CD4-positive, alpha-beta memory T cell (primary cell): ENCODE measurements at places on chromosomes 1 and 21.

DNA sequence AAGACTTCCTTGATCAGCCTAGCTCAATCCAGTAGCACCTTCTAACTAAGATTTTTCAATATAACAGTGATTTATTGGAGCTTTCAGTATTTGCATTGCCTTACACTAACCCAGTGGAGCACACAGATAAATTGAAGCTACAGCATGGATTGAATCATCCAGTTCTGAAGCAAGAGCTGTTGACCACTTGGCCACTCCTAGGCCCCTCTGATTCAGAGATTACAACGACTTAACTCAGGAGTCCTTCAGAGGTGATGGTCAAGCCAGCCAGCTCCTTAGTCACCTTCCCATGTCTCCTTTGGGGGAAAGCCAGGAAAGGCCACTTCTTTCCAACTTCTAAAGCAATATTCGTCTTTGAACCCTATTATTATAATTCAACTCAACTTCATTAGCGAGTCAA is 151.8 kb downstream of the TENT5C start:
- peaks cover 5% of the 10 kb centered on the region for H3K27me3 ChIP-seq
- no peak for DNase-seq
- H3K4me1 ChIP-seq: peaks cover 8% of the 10 kb centered on the region
- no peaks in the 10 kb centered on the region for H3K36me3 ChIP-seq

- H3K36me3 ChIP-seq: peaks cover 63% of the 10 kb centered on the region
- no peak for DNase-seq
Measured at GRCh38 chr1:42752284-42752683, 12.2 kb upstream of the CLDN19 start.

DNA sequence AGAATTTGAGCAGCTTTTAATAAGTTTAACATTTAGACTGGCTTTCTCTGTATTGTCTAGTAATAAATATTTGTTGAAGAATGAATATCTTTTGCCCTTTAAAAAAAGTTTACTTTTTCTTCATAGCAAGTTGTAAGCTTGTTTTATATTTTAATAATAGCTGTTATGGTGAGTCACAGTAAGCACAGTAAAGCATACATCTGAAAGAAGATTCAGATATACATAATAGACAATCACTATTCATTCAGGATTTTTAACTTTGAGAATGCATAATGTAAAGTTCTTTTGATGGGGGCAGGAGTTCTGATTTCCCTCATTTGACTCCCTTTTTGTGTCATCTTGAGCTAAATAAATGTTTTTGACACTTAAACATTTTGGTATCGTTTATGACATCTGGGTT is 66.0 kb downstream of the ZMYM4 start:
- no peak overlapping the region for H3K4me3 ChIP-seq
- H3K27ac ChIP-seq: no peak overlapping the region
- no peak for DNase-seq
- no peaks in the 10 kb centered on the region for H3K4me1 ChIP-seq

GRCh38 chr21:39189857-39190604 is 6.8 kb upstream of the PSMG1 start:
- no peaks in the 10 kb centered on the region for H3K4me1 ChIP-seq
- H3K27ac ChIP-seq: no peak overlapping the region
- H3K27me3 ChIP-seq: no peaks in the 10 kb centered on the region
- H3K4me3 ChIP-seq: no peak overlapping the region
- DNase-seq: no peak

DNA sequence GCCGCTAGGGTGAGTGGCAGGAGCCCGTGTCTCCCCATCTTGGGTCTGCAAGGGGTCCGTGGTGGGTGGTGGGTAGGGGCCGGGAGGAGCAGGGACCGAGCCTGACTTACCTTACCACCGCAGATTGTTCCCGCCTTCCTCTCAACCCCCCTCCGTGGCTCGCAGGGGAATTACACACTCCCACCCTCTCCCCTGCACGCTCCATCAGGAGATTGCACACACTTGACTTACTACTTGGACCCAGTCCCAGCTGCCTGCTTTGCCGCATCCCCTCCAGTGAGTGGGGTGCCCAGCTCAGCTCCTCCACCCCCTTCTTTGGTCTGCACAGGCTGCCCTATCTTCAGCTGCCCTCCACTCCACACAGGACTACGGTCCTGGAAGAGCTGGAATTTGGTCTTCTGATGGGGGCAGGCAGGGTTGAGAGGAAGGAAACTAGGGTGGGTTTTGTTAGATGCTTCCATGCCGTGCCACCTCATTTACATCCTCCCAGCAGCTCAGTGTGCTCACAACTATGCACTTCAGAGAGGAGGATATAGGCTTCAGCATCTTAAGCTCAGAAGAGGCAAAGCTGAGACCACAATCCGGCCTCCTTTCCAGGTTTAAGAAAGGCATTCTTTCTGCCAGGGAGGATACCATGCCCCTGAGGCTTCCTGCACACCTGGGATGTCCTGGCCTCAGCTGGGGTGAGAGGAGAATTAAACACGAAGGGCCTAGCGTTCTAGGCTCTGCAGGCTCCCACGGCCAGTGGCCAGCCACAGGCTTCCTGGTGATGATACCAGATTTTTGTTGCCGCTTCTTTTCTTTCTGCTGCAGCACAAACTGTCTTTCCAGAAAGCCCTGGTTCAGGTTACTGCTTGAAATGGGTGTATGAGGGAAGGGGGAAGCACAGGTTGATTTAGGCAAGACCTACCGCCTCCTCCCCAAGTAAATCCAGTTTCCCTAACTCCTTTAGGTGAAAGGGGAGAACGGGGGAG is 2.3 kb downstream of the KCNC4 start:
- H3K27me3 ChIP-seq: no peaks in the 10 kb centered on the region
- no peak overlapping the region for H3K4me3 ChIP-seq
- peak; percentile 36 for DNase-seq
- H3K4me1 ChIP-seq: peaks cover 42% of the 10 kb centered on the region

GRCh38 chr21:15005391-15005790 is 59.4 kb downstream of the NRIP1 start:
- H3K27ac ChIP-seq: no peak overlapping the region
- H3K4me1 ChIP-seq: peaks cover 13% of the 10 kb centered on the region
- no peak overlapping the region for H3K4me3 ChIP-seq
- no peak for DNase-seq
- no peaks in the 10 kb centered on the region for H3K36me3 ChIP-seq
- H3K27me3 ChIP-seq: no peaks in the 10 kb centered on the region

GRCh38 chr1:162633081-162633762 is 958 bp downstream of the DDR2 start:
- DNase-seq: no peak
- H3K4me3 ChIP-seq: no peak overlapping the region

DNA sequence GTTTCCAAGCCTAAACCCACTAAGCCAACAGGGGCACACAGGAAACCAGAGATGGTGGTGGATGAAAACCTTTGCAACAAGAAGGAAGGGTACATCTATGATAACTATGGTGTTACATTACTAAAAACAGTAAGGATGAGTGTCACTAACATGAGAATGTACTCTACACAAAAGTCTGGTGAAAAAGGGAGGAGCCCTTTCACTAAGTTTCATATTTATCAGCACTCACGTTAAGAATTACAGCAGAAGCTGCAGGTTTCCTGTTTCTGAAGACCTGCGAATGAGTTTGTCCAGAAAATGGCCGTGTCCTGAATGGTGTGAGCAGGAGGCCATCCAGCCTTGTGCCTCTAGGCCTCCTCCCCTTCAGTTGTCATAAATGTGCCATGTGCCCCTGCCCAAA is 17.8 kb downstream of the ABCG1 start:
- H3K36me3 ChIP-seq: no peaks in the 10 kb centered on the region
- no peak overlapping the region for H3K4me3 ChIP-seq
- H3K27ac ChIP-seq: peak overlapping the region; percentile 96
- H3K27me3 ChIP-seq: no peaks in the 10 kb centered on the region

- H3K27me3 ChIP-seq: no peaks in the 10 kb centered on the region
- no peaks in the 10 kb centered on the region for H3K36me3 ChIP-seq
- no peak overlapping the region for H3K27ac ChIP-seq
- H3K4me3 ChIP-seq: no peak overlapping the region
- no peaks in the 10 kb centered on the region for H3K4me1 ChIP-seq
- no peak for DNase-seq
Measured at GRCh38 chr1:87902830-87903229, 574.1 kb downstream of the LMO4 start.

GRCh38 chr1:2381741-2382620 is 9.4 kb downstream of the MORN1 start:
- no peak overlapping the region for H3K4me3 ChIP-seq
- H3K27ac ChIP-seq: no peak overlapping the region
- peak; percentile 65 for DNase-seq
- H3K4me1 ChIP-seq: peaks cover 9% of the 10 kb centered on the region

GRCh38 chr1:223739366-223740037 is 27.2 kb downstream of the CAPN2 start:
- no peak overlapping the region for H3K27ac ChIP-seq
- no peak overlapping the region for H3K4me3 ChIP-seq
- no peak for DNase-seq
- H3K36me3 ChIP-seq: peaks cover 28% of the 10 kb centered on the region

DNA sequence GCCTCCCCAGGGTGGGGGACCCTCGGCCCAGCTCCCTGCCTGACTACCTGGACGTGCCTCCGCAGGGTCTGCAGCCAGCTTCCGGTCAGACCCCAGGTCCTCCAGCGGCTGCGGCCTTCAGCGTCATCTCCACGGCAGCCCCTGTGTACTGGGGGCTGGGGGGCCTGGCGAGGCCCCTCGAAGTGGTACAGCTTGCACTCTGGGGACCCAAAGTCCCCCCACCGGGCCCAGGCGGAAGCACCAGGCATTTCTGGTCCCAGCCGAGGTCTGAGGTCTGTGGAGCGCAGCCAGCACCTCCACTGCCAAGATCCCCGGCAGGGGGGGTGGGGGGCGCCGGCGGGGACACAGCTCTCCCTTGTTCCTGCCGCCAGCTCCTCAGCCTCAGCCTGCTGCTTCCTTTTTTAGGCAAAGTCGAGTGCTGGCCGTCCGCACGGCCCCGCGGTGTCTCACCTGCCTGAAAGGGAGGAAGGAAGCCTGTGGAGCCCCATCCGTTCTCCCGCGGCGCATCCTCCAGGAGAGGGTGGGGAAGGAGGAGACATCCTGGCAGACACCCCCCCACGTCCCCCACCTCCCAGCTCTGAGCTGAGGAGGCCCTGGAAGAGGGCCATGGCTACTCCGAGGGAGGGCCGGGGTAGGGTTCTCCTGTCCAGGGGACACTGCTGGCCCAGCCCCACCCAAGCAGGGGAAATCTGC is 1.2 kb upstream of the VWA1 start:
- no peak overlapping the region for H3K4me3 ChIP-seq
- DNase-seq: no peak
- no peaks in the 10 kb centered on the region for H3K36me3 ChIP-seq
- no peak overlapping the region for H3K27ac ChIP-seq

DNA sequence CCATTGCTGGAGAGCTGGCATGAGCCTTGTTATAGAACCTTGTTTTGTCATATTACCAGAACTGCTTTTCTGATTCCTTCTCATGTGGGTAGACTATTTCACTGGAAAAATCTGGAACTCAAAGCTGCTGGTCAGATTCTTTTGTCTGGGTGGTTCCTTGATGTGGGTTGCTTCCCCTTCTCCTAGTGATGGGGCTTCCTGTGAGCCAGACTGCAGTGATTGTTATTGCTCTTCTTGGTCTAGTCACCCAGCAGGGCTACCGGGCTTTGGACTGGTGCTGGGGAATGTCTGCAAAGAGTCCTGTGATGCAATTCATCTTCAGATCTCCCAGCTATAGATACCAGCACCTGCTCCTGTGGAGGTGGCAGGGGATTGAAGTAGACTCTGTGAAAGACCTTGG is 59.4 kb downstream of the GPR137B start:
- no peaks in the 10 kb centered on the region for H3K4me1 ChIP-seq
- no peaks in the 10 kb centered on the region for H3K36me3 ChIP-seq
- H3K27me3 ChIP-seq: no peaks in the 10 kb centered on the region
- no peak for DNase-seq
- no peak overlapping the region for H3K27ac ChIP-seq

GRCh38 chr1:8137481-8138244 is 111.6 kb upstream of the ERRFI1 start:
- H3K4me1 ChIP-seq: no peaks in the 10 kb centered on the region
- no peak overlapping the region for H3K27ac ChIP-seq
- H3K36me3 ChIP-seq: no peaks in the 10 kb centered on the region
- no peak for DNase-seq

DNA sequence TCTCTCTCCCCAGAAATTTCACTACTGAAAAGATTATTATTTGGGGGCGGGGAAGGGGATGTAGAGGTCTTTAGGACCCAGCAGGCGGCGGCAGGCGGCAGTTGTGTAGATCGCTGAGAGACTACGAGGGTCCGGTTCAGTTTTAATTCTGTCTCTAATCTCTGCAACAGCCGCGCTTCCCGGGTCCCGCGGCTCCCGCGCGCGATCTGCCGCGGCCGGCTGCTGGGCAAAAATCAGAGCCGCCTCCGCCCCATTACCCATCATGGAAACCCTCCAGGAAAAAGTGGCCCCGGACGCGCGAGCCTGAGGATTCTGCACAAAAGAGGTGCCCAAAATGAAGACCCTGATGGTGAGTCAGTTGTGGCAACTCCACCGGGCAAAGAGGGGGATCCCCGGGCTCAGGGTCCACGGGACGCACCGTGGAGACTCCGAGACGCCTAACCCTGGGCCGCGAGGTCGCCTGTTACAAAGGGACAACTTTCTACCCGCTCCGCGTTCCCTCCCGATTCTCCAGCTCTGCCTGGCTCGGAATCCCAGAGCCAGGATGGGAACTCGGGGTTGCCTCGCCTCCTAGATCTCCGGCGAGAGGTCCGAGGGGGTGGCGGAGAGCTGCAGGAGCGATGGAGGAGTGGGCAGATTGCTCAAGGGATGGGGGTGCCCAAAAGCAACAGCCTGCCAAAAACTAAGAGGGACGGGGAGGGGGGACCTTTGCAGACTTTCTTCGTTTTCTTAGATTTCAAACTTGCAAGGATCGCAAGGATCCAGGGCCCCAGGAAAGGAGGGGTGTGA is at the start of gene ST6GALNAC5:
TSS of gene ST6GALNAC5 (plus strand) at position 139 of the 789 bp plus-strand sequence.
- H3K4me3 ChIP-seq: no peak within 1 kb of the TSS
- no peaks in the 10 kb centered on the region for H3K36me3 ChIP-seq
- no peak within 1 kb of the TSS for H3K27ac ChIP-seq

DNA sequence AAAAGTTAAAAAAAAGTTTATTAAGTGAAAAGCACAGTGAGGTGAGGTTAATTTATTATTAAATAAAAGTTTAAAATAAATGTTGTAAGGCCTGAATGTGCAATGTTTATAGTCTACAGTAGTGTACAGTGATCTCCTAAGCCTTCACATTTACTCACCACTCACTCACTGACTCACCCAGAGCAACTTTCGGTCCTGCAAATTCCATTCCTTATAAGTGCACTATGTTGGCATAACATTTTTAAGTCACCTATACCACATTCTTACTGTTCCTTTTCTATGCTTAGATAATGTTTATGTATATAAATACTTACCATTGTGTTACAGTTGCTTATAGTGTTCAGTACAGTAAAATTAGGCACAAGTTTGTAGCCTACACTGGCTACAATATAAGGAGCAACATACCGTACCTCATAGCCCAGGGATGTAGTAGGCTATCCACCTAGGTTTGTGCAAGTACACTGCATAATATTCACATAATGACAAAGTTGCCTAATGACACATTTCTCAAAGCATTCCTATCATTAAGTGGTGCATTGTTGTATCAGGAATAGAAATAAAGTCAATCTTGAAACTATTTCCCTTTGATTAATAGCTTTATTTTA is 426.5 kb upstream of the BRINP3 start:
- H3K36me3 ChIP-seq: no peaks in the 10 kb centered on the region
- no peak overlapping the region for H3K4me3 ChIP-seq
- DNase-seq: no peak
- H3K27me3 ChIP-seq: no peaks in the 10 kb centered on the region
- H3K27ac ChIP-seq: no peak overlapping the region

- H3K27ac ChIP-seq: no peak overlapping the region
- no peaks in the 10 kb centered on the region for H3K27me3 ChIP-seq
- DNase-seq: no peak
- H3K4me3 ChIP-seq: no peak overlapping the region
- H3K36me3 ChIP-seq: no peaks in the 10 kb centered on the region
- H3K4me1 ChIP-seq: no peaks in the 10 kb centered on the region
Measured at GRCh38 chr1:208008534-208008933, 97.6 kb upstream of the CD34 start.
